ENCODE measurements at places on chromosomes 16 and 17. TPM values are rescaled to one million over a fixed set of nuclear protein-coding genes. Genes with fewer than 3 reads are reported as not detected.
A peak's percentile ranks its signal among the peaks of the same experiment; 100 is the strongest.

- DNase-seq = no peak
Observed at GRCh38 chr17:1697681-1698080, 12.5 kb downstream of the TLCD2 start.

GRCh38 chr16:3819175-3819527 lies 61.4 kb downstream of the CREBBP start:
- DNase-seq = no peak

The SLC22A31 gene
- total RNA-seq = 0.18 TPM

DNA sequence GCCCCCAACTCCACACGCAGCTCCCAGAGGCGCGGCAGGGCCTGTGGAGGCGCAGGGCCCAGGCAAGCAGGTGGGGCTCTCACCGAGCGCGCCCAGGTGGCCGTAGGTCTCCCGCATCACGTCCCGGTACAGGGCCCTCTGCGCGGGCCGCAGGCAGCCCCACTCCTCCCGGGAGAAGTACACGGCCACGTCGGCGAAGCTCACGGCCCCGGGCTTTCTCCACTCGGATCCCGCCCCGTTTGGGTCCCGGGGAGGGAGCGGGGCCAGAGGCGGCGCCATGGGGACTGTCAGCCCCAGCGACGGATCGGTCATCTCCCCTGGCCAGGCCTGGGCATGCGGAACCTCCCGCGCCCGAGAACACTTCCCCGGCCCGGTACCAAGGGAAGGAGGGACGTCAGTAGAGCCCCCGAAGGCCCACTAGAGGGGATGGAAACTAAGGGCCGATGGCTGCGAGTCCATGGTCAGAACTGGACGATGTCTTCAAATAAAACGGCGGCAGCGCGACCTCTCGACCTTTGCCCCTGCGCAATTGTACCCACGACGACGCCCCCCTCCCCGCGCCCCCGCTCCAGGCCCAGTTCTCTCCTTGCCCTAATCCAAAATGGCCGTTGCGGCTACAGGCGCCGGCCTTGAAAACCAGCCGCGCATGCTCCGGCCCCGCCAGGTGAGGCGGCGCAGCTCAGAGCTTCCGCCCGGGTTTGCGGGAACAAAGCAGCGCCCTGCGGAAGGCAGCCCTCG lies at the start of gene ZNF747:
Gene ZNF747 (minus strand): TSS at position 491 of the 738 bp plus-strand sequence. CDS start 179 bp downstream, at position 312.
- DNase-seq = peak; percentile 30

DNA sequence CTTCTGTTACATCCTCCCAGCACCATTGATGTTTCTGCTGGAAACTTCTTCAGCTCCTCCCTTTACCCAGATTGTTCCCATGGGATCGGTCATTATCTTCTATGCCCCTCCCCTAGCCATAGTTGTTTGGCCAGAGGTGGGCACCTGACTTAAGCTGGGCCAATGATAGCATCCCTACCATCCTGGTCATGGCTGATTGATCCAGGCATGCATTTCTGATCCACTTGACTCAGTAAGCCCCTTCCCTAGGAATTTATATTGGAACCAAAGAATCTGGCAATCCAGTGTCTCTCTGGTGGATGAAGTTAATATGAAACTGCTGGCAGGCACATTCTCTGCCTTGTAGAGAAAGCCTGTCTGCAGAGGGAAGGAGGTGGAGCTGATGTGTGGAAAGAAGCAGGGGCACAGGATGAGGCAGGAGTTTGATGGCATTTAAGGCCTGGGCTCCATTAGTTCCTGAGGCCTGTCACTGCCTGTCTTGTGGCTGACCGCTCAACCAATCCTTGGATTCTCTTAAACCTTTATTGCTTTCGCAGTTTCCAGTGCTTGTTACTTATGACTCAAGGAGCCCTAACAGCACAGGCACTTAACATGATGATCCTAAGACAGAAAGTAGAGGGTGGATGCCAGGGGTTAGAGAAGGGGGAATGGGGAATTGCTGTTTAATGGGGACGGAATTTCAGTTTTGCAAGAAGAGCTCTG lies 152.4 kb downstream of the ABCC12 start:
- no peak for DNase-seq

The CLDN7 gene
- total RNA-seq = 26.8 TPM

DNA sequence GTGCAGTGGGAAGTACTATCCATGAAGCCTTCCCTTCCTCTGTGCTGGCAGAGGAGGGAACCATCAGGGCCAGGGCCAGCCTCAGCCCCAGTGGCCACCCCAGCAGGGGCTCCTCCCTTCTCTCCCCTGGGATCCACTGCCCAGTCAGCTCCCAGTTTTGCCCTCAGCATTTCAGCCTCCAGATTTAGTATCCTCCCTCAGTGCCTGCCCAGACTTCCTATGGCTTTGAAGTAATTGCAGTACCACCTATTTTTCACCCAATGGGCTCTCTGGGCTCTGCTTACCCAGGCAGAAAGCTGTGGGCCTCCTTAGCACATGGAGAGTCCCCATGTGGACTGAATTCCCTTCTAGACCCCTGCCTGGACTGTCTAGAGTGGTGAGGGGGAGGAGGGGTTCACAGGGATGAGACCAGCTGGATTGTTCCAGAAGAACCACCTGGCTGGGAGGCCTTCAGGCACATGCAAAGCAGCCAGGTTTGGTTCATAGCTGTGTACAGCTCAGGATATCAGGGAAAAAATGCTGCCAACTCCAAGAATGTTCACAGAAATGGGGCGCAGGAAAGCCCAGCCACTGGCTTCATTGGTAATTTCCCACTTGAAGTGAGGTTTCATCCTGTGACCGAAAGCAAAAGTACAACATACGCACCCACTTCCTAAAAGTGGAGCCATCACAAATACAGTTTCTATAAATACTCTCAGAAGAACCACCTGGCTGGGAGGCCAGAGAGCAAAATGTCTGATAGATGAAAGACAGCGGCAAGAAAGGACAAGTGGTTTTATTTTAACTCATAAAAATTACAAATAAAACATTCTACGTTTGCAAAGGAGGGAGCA lies 15.2 kb upstream of the HERPUD1 start:
- DNase-seq = no peak

The ABCA5 gene
- total RNA-seq = 14.6 TPM

DNA sequence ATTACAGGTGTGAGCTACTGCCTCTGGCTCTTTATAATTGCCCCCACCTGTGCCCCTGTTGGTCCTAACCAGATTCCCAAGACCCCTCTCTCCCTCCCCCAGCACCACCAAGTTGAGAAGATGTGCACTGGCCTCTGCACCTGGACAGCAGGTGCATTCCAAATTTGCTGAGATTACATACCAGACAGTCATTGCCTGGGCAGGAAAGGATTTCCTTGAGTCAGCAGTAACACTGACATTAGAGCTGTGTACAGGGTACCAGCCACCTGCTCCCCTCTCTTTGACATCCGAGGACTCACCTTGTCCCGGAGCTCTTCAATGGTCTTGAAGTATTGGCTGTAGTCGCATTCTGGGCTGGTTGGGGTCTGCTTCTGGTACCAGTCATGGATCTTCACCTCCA lies 659 bp downstream of the KRT15 start:
- no peak for DNase-seq

DNA sequence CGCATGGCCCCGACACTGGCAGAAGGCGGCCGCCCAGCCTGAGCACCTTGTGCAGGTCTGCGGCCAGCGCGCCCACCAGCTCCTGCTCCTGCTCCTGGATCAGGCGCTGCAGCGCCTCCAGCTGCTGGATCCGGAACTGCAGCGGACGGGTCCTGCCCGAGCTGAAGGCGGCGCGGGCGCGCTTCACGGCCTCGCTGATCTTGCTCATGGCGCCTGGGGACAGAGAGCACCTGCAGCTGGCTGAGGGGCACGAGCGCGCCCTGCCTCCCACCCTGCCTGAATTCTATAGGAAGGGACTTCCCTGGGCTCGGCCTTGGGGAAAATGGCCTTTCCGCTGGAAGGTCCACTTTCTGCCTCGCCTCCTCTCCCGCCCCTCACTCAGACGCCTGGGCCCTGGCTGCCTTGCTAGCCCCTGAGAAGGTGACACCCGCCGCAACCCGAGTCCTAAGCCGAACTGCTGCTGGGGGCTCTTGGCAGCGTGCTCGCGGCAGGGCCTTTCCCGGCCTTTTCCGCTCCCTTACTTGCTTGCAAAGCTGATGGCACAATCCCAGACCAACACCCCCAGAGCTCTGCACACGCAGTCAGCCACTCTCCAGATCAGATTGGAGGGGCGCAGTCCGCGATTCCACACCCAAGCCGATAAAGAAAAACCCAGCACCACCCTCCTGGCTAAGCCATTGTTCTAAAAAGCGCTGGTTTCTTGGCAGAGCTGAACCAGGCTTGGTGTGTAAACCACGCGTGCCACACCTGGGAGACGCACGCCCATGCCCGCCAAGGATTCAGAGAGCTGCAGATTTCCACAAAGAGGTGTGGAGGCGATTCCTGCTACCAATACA lies 3.0 kb downstream of the ALDH3A1 start:
- peak; percentile 37 for DNase-seq

GRCh38 chr17:52027620-52028295 lies 130.8 kb downstream of the CA10 start:
- DNase-seq = no peak

- DNase-seq = no peak
Observed at GRCh38 chr16:65120831-65121721, 787 bp downstream of the CDH11 start.

- no peak for DNase-seq
Observed at GRCh38 chr17:50129728-50130558, at the start of gene SAMD14. TSS of gene SAMD14 (minus strand) at chr17:50130160. CDS start at chr17:50124959, 5,201 bp downstream.

DNA sequence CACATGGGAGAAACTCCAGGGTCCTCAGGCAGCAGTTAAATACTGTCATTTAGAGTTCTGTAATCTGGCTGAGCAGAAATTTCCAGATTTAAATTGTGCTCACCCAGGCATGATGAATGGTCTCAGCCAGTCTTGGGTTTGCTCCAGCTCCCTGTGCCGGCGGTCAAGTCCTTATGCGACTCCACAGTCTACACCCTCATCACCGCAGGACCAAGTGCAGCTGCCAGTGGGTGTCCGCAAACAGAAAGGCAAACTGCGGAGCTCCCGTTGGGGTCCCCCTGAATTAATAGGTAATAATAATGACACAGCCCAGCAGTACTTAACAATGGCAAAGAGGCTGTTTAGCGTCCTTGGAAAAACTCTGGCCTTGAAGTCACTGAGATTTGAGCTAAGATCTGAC lies 3.9 kb upstream of the CACNG4 start:
- DNase-seq = no peak

DNA sequence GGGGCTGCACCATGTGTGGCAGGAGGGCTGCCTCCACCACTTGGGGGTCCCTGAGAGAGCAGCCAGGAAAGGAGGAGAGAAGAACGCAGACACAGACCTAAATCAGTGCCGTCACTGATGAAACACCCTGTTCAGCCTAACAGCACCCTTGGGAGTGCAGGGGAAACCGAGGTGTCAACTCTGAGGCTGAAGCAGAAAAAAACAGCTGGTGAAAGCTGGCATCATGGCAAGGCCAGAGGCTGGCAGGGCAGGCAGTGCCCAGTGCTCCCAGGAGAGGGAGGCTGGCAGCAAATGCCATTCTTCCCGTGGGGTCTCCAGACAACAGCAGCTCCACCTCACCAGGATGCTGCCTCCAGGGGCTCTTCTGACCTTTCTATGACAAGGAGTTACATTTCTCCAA lies 23.1 kb downstream of the SPHK1 start:
- DNase-seq = no peak

GRCh38 chr16:56944954-56945839 lies 13.3 kb downstream of the HERPUD1 start:
- no peak for DNase-seq

DNA sequence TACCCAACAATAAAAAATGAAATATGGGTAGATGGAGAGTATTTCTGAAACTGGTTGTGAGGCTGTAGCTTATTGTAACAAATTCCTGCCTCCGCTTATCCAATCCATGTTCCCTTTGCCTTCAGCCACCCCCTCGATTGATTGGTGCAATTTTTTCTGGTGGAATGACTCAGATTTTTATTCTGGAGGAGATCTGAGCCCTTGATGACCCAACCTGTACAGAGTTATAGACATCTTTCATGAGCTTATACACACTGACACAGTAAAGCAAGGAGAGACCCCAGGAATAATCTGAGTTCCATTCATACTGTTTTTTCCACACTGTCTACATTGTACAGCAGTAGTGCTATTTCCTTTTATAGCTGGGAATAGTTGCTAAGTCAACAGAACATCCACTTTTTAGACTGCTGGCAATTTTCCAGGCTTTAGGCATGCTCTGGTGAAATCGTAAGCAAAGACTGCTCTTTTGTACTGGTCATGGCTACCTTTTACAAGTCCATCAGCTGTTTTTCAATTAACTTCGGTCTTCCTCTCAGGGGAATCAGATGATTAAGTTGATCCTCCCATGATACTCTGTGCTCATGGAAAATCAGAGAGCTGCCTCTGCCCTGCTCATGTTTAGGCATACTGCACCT lies 30.1 kb downstream of the CCL4 start:
- DNase-seq = no peak

GRCh38 chr17:32936186-32936893 lies 8.4 kb downstream of the TMEM98 start:
- no peak for DNase-seq

The CTRB2 gene
- not detected for total RNA-seq

GRCh38 chr17:78001182-78001581 lies 42.7 kb downstream of the TNRC6C start:
- DNase-seq = no peak

- DNase-seq = no peak
Observed at GRCh38 chr17:58822148-58823050, 66.7 kb downstream of the PPM1E start.

Measured in pulmonary artery endothelial cell (primary cell).